ACHN (cell line): ENCODE measurements at places on chromosomes 3 and 15.
A peak's percentile ranks its signal among the peaks of the same experiment; 100 is the strongest.

- no peak for DNase-seq
These were observed 13.0 kb upstream of the SNRPA1 start for GRCh38 chr15:101307897-101308603.

- no peak for DNase-seq
These were observed 339.0 kb upstream of the NR2E3 start for GRCh38 chr15:71471347-71471746.

- peak; percentile 61 for DNase-seq
These were observed 10.5 kb downstream of the ACOX2 start for GRCh38 chr3:58526515-58526957.

GRCh38 chr3:146052791-146053310 is 108.1 kb downstream of the PLOD2 start:
- no peak for DNase-seq

GRCh38 chr15:52283281-52283680 is 12.3 kb downstream of the MYO5C start:
- no peak for DNase-seq

DNA sequence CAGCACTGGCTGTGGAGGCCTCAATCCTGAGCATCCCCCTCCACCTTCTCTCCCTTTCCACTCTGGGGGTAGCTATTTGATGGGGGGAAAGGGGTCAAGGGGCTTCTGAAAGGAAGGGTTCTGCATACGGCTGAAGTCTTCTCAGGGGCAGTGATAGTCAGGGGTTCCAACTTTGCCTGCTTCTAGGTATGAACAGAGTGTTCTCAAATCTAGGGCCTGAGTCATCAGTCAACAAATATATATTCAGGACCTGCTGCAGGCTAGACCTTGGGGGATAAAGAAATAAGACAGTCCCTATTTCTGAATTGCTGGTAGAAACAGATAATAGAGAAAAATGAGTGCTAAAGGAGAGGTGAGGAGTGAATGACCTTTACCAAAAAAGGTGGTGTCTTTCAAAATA is 12.8 kb downstream of the RGMA start:
- no peak for DNase-seq

DNA sequence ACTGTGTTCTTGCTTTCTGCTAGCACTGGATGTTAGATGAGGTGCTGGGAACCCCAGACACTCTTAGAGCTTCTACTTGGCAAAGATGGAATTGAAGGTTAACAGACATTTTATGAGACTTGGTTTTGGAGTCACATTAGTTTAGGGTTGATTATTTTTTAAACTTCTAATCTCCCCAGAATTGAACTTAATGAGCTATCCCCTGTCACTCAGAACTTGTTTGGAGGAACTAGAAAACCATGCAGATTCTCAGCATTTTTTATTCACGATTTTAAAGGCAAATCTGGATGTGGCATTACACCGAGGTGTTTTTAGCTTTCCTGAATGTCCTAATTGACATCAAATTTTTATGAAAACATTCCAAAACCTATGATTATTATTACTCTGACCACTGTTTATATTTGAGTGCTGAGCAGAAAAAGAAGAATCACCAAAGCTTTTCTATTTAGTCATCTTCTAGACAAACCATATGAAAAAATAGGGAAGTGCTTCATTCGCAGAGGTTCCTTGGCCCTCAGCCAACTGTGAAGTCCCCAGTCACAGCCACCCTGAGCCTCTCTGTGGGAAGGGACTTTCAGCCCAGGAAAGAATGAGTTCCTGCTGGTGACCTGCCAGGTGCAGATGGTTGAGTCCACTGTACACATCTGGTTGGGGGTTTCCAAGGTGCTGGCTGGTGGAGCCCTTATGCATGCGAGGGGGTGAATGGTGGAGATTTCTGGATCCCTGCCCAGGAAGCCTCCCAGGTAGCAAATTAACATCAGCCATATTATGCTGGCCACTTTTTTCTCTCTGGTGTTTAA is 196.0 kb upstream of the TOPAZ1 start:
- no peak for DNase-seq

- no peak for DNase-seq
These were observed 218.6 kb downstream of the PDCD6IP start for GRCh38 chr3:34016925-34017587.

DNA sequence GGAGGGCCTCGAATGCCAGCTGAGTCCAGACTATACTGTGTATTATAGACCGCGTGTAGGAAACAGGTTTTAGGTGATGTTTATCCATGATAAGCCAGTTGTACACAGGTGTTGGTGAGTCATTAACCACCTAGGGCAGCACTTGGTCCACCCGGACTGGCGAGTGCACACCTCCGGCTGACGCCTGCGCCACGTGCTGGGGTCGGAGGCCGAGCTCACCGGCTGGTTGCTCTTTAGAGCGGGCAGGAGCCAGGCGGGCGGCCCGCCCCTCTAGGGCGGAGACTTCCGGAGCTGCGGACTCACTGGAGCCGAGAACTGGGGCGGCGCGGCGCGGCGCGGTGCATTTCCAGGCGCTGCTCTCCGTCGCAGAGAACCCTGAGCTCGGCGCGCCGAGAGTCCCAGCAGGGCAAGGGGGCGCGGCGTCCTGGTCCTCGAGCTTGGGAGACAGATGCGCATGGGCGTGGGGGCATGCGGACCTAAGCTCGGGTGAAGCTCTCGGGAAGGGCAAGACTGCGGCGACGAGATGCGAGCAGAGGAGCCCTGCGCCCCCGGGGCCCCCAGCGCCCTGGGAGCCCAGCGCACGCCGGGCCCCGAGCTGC is at the start of gene ESYT3:
ESYT3 (plus strand) TSS at position 341 of the 599 bp plus-strand sequence; CDS start at position 524, 183 bp downstream.
- peak; percentile 38 for DNase-seq
